NCI-H187 (cell line): ENCODE measurements at places on chromosomes 12 and 14.

DNA sequence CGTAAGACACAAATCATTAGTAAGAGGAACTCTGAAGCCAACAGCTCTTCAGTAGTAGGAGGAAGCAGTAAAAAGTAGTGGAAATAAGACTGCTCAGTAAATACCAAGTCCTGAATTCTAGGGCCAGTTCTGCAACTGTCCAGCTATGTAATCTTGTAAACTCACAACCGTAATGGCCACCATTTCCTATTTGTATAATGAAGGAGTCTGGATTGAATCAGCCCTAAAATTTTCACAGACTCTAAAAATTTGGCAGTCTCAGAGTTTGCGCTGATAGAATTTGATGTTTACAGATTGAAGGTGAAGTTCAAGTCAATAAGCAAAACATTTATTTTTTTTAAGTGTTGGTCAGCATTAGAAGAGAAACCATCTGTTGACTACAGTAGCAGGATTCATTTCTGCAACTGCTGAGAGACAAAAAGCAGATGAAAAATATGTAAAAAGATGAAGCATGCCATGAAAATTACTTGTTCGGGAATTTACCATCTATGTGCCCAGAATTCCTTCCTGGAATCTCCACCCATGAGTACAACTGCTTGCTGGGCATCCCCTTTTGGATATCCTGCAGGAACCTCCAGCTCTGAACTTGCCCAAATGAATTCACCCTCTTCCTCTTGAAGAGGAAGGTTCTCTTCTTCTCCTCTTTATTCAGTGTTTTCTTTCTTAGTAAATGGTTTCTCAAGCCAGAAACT lies 47.5 kb downstream of the GALNT4 start:
- no peak for DNase-seq

DNA sequence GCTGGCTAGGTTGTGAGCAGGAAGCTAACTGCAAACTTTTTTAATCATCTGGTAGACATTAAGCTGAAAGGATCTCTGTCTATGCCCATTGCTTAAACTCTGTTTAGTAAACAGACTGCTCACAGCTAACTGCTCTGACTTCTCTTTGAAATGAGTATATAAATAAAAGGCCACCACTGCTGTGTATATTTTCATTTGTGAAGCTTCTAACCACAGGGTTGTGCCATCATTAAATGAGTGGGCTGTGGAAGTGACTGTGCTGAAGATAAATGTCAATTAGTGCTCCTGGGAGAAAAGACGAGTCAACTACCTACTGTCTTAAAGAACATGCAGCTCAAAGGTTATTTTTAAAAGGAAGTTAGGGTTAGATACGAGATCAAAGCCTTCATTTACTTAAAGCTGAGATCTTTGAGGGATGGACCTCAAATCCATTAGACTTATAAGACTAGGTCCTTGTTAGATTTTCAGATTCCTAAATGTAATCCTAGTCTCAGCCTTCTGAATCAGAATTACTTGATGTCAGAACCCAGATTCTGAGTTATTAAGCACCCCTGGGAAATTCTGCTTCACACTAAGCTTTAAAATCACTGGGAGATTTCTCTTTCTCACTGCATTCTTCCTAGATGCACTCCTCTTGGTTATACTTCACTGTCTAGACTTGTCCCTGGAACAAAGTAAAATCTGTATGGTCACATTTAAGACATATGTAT lies 213.1 kb upstream of the FLRT2 start:
- DNase-seq = no peak

DNA sequence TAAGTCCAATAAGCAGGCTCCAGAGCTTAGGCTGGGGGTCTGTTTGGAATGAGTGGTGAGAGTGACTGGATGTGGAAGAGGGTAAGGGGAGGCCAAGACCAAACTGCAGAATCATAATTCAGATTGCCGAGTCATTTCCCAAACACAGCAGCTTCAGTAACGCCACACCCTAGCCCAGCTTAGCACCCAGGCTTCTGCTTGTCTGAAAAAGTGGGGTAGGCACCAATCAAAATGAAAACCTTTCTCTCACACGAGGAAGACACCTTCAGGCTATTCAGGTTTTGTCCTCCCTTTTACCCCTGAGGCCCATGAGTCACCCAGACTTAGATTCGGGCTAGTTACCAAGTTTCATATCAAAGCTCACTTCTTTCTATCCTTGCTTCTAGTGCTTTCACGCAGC lies 306.1 kb downstream of the DAD1 start:
- DNase-seq = no peak

- peak; percentile 40 for DNase-seq
These were observed 45.7 kb upstream of the ITPR2 start for GRCh38 chr12:26878661-26879119.

GRCh38 chr12:47296828-47297227 lies 217.1 kb upstream of the AMIGO2 start:
- no peak for DNase-seq

DNA sequence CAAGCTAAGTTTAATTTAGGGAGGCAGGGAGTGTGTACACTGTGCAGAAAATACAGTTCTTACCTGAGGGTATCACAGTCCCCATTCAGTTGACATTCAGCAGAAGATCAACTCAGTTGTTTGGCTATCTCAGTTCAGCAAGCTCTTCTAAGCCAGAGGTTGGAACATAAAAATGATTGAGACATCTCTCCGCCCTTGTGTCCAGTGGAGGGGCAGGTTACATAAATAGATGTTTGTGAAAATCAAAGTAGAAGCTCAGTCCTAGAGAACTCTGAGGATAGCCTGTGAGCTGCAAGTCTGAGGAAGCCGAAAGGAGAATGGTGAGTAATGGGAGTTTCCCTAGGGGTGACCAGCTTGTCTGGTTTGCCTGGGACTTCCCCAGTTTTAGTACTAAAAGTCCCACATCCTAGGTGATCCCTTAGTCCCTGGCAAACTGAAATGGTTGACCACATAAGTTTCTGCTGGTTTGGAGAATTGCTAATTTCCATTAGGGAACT lies 251.4 kb upstream of the ATP2B1 start:
- no peak for DNase-seq

GRCh38 chr14:61761557-61761956 lies 663 bp upstream of the SNAPC1 start:
- no peak for DNase-seq

GRCh38 chr14:45699471-45699870 lies 446.5 kb upstream of the MIS18BP1 start:
- no peak for DNase-seq

- DNase-seq = no peak
These were observed 2.0 kb upstream of the ATN1 start for GRCh38 chr12:6925540-6926279.

GRCh38 chr12:71546322-71546861 lies 106.8 kb downstream of the LGR5 start:
- DNase-seq = no peak

GRCh38 chr14:60777856-60778578 lies 43.5 kb downstream of the MNAT1 start:
- DNase-seq = no peak

- no peak for DNase-seq
These were observed 1.8 kb upstream of the TCP11L2 start for GRCh38 chr12:106300761-106301160.

GRCh38 chr14:22752422-22752821 lies 14.1 kb upstream of the OXA1L start:
- no peak for DNase-seq

DNA sequence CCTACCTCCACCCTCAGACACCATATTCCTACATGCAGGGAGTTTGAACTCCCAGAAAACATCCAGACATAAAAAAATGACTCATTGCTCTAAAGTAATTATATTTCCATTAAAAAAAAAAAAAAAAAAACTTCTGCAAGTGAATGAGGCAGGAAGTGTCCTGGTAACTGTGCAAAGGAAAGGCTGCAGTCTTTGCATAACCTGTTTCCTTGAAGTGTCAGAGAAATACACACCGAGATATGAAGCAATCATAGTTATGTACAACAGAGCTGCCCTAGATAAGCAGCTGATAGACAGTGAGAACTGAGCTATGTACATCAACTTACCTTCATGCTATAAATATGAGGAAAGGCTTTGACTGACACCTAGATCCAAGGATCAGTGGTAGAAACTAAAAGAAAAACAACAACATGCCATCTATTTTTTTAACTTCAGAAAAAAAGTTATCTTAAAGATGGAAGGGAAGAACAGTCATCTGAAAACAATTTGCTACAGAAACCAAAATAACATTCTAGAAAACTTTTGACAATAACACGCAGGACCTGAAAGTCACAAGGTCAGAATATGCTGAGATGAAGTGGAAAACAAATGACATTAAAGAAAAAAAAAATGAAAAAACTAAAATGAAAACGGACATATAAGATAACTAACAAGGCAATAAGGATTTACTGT lies 263.2 kb downstream of the SEC23A start:
- DNase-seq = no peak
